ENCODE measurements at places on chromosomes 3 and 15. TPM values are rescaled to one million over a fixed set of nuclear protein-coding genes. Genes with fewer than 3 reads are reported as not detected.

The COL8A1 gene
- total RNA-seq, result 3.7 TPM

GRCh38 chr3:179536256-179536655, 26.5 kb upstream of the ACTL6A start:
- no peak for DNase-seq

GRCh38 chr3:138125548-138126221, 6.5 kb downstream of the A4GNT start:
- no peak for DNase-seq

DNA sequence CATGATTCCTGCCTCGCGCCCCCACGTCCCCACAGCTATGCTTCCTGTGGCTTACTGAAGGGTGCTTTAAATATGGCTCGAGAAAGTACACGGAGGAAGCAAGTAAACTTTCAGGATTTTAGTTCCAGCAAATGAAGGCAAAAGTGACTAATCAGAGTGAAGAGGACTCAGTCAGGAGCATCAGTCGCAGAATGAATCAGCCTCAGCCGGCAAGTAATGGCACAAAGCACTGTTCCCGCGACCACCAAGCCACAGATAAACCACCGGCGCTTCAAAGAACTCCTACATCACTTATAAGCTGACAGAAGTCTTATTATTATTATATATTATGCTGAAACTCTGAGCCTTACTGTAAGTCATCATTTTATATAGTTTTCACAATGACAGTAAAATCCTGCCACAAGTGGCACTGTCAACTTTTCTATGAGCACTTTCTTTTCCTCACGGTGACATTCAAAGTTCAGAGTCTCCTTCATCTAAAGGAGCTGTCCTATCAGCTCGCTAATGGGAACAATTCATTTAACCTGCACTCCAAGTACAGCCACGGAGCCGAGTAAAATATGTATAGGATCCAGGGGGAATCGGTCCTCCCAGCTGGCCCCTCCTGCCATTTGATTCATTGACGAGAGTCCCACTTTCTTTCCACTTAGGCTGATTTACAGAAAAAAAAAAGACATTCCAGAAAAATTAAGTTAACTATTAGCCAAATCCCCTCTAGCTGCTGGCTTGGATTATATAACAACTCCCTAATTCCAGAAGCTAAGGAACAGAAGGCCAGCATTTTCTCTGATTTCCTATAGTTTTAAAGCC, 217.0 kb upstream of the ICE2 start:
- no peak for DNase-seq

DNA sequence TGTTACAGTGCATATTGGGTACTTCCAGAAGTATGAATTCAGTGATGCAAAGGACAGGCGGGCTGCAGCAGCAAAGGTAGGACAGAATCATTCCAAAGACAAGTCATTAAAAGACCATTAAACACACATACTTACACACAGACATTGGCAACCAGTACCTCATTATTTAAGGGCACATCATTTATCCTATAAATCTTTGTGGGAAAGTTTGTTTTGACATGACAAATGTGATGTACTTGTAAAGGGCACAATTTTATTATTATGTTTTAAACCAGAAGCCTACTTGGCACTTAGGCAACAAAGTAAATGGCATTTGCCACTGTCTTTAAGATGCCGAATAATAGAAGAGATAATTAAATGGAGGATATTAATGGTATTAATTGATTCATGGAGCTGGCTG, 22.7 kb downstream of the ARIH1 start:
- no peak for DNase-seq

GRCh38 chr3:159263750-159264553, 462.1 kb downstream of the MFSD1 start:
- DNase-seq, result peak; percentile 18

- no peak for DNase-seq
These were observed 177.8 kb downstream of the OTOL1 start for GRCh38 chr3:161674402-161674801.

DNA sequence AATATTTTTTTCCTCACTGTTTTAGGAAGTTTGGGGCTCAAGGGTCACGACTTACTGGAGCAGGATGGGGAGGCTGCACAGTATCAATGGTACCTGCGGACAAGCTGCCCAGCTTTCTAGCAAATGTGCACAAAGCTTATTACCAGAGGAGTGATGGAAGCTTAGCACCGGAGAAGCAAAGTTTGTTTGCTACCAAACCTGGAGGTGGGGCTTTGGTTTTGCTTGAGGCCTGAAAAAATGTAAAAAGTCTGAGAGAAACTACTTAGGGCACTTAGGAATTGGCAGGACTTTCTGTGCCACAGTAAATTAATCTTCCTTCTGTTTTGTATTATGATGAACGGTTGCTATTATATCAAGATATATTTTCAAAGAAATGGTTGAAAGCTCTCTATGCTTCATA, 95.1 kb upstream of the FGF7 start:
- no peak for DNase-seq

DNA sequence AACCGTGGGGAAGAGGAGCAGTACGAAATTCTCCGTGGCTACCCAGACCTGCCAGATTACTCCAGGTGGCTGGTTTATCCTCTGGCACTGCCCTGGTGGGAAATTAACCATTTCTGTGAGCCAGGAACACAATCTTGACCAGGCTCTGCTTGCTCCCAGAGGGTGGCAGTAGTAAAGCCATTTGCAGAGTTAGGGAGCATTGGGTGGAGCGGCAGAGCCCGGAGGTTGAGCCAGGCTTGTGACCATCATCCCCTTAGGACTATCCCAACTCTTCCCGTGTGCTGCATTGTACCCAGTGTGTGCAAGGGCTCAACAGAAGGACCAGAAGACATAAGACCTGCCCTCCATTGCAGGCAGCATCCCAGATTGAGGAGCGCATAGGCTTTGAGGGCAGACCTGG, 5.3 kb downstream of the KNG1 start:
- no peak for DNase-seq

DNA sequence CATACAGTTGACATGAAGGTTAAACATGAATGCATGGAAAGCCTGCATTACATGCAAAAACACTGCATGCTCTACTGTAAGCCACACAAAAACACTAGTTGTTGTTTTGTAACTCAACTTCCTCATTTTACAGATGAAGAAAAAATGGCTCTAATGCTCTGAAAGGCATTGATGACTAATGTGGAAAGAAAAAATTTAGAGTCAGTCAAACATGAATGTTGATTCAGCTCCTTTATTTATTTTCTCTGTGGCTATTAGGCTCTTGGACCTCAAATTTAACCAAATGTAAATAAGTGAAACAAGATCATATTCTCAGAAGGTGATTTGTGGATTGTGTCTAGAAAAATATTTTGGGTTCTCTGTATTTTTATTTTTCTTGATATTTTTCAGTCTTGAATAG, 336.7 kb upstream of the ZNF717 start:
- no peak for DNase-seq

GRCh38 chr15:48896869-48897814, 19.2 kb downstream of the EID1 start:
- DNase-seq, result no peak

The MTFMT gene
- 13.2 TPM for total RNA-seq

GRCh38 chr3:25174251-25174650, 253.8 kb upstream of the RARB start:
- DNase-seq, result no peak

GRCh38 chr3:169759256-169759655, 5.6 kb downstream of the TERC start:
- no peak for DNase-seq

DNA sequence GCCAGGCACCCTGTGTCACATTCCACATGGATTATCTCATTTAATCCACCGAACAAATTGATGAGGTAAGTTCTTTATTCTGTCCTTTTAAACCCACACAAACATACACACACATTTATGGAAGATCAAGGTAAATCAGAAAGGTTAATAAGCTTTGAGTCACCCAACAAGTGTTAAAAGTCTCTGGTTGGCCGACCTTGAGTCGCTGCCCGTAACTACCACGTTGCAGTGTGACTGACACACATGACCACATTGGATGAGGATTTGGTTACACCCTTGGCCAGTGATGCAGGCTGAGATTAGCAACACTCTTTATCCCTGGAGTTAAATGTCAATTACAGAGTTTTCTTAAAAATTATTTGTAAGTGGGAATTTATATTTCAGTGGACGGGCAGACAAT, 19.2 kb downstream of the FOXP1 start:
- no peak for DNase-seq

- no peak for DNase-seq
These were observed 4.1 kb downstream of the PXYLP1 start for GRCh38 chr3:141235661-141236171.

The HEXA gene
- 96.1 TPM for total RNA-seq

DNA sequence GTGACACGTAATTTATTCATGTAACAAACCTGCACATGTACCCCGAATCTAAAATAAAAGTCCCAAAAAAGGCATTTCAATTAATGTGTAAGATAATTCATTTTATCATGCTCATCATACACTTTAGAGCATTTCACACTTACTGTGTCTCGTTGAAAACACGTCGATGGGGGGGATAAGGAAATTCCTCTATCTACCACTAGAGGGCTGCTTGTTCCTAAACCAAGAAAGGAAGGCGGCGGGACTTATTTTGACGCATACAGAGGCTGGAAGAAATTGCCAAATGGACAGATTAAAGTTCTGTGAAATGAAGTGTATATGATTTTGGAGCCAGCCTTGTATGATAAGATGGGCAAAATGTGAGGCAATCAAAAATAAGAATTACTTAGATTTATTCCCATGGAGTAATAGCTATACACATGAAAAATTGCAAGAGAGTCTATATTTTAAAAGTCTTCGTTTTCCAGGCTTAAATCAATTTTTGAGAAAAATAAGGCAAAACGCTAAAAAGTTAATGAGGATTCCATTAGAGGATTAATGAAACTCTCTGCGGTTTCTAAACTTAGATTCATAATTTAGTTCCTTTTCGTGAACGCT, 346.8 kb downstream of the CNTN3 start:
- DNase-seq, result peak; percentile 21

DNA sequence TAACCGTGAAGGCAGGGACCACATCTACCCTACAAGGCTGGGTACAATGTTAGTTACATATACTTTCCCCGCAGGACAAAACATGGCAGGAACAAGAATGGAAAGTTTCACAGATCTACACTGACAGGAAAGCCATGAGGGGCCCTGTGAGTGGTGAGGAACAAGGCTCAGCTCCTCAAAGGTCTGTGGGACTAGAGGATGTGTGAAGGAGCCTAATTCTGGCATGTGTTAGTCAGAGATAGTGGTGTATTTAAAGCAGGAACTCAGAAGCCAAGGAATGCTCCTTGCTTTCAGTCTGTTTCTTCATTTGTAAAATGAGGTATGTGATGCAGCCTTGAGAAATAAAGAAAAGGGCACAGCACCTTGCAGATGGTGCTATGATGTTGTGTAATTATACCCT, 25.1 kb downstream of the ETV5 start:
- DNase-seq, result no peak

All from mucosa of gallbladder (tissue), 1 donor.